ENCODE measurements at places on chromosomes 3 and 15.
A peak's percentile ranks its signal among the peaks of the same experiment; 100 is the strongest.

GRCh38 chr3:128967748-128968355 lies 26.0 kb downstream of the CFAP92 start:
- DNase-seq, result no peak

DNA sequence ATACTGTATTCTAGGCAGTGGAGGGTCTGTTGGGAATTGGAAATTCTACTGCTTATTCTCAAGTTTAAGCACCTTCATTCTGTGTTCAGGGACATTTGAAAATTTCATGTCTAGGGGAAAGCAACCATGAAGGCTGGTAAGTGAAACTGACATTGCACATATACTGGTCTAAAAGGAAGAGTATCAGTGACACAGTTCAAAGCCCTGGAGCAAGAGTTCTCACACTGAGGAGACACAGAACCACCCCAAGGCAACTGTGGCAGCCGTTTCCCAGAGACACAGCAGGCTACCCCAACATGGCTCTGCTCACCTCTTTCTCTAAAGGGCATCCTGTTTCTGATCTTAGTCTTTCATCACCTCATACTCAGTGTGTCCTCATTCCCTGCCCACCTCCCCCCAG lies 67.5 kb downstream of the KCNMB2 start:
- DNase-seq, result no peak

DNA sequence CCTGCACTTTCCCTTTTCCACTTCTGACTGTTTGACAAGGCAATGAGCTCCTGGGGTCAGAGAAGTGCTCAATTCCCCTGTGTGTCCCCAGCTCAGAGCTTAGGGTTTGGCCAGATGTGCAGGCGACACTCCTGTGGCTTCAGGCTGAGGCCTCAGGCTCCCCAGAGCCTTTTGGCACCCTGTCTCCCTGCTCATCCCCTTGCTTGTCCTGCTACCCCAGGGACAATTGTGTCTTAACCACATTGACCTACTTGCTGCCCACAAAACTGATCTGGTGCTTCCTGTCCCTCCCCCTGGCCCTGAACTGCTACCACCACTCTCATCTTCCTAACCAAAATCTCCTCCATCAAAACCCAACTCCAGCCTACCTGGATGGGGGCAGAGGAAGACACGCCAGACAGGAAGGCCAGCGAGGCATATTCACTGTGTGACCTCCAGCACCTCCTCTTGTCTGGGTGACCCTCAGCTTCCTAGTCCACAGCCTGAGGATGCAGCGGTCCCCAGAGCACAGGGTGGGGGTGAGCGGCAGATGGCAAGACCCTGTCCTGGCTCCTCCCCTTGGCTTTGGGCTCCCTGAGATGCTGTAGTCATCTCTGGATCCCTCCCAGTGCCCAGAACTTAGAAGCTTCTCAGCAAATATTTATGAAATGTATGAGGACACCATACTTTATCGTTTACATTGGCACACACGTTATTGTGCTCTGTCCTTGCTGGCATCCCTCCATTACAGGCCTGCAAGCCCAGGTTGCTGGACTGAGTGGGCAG lies 98.9 kb upstream of the SLC6A6 start:
- DNase-seq, result no peak

- no peak for DNase-seq
Measured at GRCh38 chr3:168123201-168124176, 27.8 kb upstream of the GOLIM4 start.

GRCh38 chr15:88701561-88702095 lies 62.8 kb downstream of the ISG20 start:
- DNase-seq, result no peak

- no peak for DNase-seq
Measured at GRCh38 chr15:90860942-90861675, 7.3 kb upstream of the FURIN start.

DNA sequence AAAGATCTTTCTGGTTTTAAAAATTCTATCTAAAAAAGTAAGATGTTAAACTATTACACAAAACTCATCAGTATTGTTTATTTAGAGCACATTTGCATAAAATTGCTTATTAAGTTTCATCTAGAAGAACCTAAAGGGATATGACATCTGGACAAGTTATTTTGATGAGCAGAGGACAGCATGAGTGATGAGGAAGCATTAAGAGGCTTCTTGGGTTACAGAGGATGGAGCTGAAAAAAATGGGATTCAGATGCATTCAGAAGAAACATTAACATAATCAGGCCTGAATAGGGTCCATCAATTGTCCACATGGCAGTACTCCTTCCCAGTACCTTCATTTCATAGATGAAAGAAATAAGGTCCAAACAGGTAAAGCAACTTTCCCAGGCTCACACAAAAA lies 41.6 kb downstream of the IMPG2 start:
- DNase-seq, result no peak

DNA sequence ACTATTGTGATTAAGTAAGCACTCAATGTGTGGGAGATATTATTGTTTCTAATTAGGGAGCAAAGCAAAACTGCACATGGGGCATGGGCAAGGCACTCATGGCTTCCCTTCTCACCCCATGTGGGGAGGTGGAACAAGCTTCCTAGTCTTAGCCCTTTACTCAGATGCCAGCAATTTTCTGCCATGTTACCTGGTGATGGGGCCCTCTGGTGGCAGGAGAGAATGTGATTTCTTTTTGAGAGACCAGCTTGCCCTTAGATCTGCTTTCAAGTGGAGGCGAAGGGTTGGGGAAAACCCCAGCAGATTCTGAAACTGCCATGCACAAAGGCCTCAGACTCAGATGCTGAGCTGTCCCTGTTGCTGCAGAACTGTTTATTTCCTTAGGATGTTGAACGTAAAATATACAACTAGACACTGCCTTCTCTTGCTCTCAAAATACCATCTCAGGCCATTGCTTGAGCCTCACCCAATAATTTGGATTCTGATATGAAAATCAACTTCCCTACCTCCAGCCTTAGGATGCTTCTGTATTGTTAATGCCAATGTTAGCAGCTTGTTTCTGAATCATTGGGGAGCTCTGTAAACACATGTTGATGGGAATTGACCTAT lies 130.2 kb upstream of the TPRG1 start:
- DNase-seq, result peak; percentile 54

- no peak for DNase-seq
Measured at GRCh38 chr3:182238126-182238525, 526.4 kb downstream of the SOX2 start.

- no peak for DNase-seq
Measured at GRCh38 chr3:45488591-45488990, 100.2 kb downstream of the LARS2 start.

- no peak for DNase-seq
Measured at GRCh38 chr3:189139611-189139940, 32.2 kb upstream of the TPRG1 start.

GRCh38 chr15:80441041-80441440 lies 36.9 kb downstream of the ARNT2 start:
- no peak for DNase-seq

Data from stimulated activated CD8-positive, alpha-beta memory T cell treated with anti-CD3 and anti-CD28 coated beads, Interleukin-15, amount 100 ng/mL, for 4 hours (primary cell).